ENCODE measurements at places on chromosomes 13 and 19.

- DNase-seq, result no peak
These were observed 1.2 kb upstream of the KCNA7 start for GRCh38 chr19:49073514-49074378.

GRCh38 chr13:79108914-79109643 is 297.0 kb downstream of the RBM26 start:
- DNase-seq, result no peak

DNA sequence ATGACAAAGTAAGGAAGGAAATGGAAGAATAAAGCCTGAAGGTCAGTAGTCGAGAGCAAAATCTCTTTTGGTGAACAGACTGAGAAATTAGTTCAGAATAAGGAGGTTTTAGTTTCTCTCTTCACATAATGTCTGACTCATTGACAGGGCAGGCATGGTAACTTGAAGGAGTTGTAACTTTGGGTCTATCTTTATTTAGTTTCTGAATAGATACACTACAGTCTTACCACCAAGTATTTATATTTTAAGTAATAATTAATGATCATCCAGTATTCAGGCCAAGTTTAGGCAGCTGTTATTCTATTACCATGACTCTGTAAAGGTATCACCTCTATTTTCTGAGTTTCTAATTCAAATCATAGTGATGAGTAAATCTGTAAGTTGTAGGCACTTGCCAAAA is 219.9 kb downstream of the SPRY2 start:
- no peak for DNase-seq

DNA sequence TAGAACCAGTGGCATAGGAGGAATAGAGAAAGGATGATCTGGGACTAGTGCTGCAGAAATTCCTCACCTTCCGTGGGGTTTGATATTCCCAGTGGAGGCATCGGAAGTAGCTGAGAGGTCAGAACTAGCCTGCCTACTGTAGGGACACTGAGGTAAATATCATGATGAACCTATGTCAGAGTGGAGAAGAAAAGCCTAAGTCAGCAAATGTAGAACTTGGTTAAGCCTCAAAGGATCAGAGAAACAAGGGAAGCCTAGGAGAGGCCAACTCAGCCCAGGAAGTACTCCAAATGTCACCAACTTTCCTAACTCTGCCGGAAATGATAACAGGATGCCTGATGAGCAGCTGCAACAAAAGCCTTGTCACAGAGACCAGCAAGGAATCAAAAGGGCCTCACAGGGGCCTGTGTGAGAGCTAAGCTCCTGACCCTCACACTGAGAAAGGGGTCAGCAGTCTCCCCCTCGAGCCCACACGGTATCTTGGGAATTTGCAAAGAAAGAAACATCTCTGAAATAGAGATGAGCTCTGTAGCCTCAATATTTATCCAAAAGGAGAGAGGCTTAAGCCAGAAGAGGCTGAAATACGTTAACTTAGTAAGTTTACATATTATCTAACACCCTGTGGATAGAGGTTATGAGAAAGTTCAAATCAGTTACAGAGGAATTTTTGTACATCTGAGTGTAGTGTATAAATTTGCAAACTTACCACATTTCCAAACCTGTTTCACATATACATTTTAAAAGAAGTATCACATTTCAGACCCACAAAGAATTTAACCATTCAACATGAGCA is 1064.3 kb downstream of the DIAPH3 start:
- no peak for DNase-seq

GRCh38 chr13:98994896-98995295 is 17.0 kb upstream of the DOCK9 start:
- no peak for DNase-seq

DNA sequence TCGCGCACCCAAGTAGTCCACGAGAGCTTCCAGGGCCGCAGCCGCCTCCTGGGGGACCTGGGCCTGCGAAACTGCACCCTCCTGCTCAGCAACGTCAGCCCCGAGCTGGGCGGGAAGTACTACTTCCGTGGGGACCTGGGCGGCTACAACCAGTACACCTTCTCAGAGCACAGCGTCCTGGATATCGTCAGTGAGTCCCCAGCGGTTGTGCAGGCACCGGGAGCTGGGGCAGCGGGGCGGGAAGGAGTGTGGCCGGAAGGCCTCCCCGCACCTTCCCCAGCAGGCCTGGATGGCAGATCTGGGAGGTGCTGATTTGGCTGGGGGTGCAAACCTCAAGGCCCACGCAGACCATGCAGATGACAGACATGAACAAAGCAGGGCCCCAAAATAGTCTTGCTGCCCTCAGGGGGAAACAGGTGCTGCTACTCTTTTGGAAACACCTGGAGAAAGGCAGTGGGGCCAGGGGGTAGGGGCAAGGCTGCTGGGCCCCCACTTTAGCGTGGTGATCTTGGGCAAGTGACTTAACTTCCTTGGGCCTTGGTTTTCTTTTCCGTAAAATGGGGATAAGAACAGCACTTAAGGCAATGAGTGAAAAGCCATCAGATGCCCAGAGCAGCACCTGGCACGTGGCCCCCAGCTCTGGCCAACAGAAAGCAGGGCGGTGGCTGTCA is 4.0 kb downstream of the MAG start:
- DNase-seq, result no peak

Measured in stimulated activated CD4-positive, alpha-beta T cell treated with anti-CD3 and anti-CD28 coated beads, Interleukin-1b, Interleukin-23, amount 100 ng/mL, for 1 hour (primary cell).